ENCODE measurements at places on chromosomes 11 and 22. TPM values are rescaled to one million over a fixed set of nuclear protein-coding genes. Genes with fewer than 3 reads are reported as not detected.

Gene CDC42BPG
- 13.0 TPM for total RNA-seq

Gene MOV10L1
- 0.98 TPM for total RNA-seq

Gene ASRGL1
- 5.6 TPM for total RNA-seq

Gene TYMP
- total RNA-seq: 82.0 TPM

Gene SCGB1A1
- total RNA-seq: not detected

Gene ARHGAP20
- total RNA-seq: 3.4 TPM

Gene OR10A3
- total RNA-seq: not detected

Gene GPR83
- not detected for total RNA-seq

DNA sequence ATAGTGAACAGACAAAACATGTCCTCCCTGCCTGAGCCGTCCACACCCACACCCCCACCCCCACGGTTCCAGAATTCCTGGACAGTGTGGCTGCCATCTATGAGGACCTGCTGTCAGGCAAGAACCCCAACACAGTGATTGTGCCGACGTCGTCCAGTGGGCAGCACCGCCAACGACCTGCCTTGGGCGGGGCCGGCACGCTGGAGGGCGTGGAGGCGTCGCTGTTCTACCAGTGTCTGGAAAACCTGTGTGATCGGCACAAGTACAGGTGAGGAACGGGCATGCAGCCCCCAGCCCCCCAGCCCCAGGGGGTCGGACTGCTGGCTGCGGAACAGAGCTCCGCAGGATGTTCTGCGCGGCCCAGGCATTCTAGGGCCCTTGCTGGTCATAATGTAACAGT, 19.7 kb downstream of the ARFGAP2 start:
- H3K27me3 ChIP-seq: no peaks in the 10 kb centered on the region
- peaks cover 22% of the 10 kb centered on the region for H3K4me1 ChIP-seq
- H3K27ac ChIP-seq: no peak overlapping the region
- no peaks in the 10 kb centered on the region for H3K36me3 ChIP-seq
- H3K4me3 ChIP-seq: no peak overlapping the region

GRCh38 chr11:130937051-130937450, 20.8 kb upstream of the SNX19 start:
- no peaks in the 10 kb centered on the region for H3K36me3 ChIP-seq
- no peaks in the 10 kb centered on the region for H3K27me3 ChIP-seq
- H3K27ac ChIP-seq: no peak overlapping the region
- H3K4me3 ChIP-seq: no peak overlapping the region

- DNase-seq: no peak
- H3K4me3 ChIP-seq: no peak overlapping the region
- H3K27ac ChIP-seq: peak overlapping the region; percentile 81
- no peaks in the 10 kb centered on the region for H3K27me3 ChIP-seq
- H3K4me1 ChIP-seq: peaks cover 32% of the 10 kb centered on the region
These were observed 11.1 kb upstream of the CBX6 start for GRCh38 chr22:38882972-38883622.

GRCh38 chr11:27865105-27865504, 164.8 kb upstream of the BDNF start:
- no peak for DNase-seq
- H3K27ac ChIP-seq: no peak overlapping the region
- H3K27me3 ChIP-seq: no peaks in the 10 kb centered on the region
- H3K4me3 ChIP-seq: no peak overlapping the region

DNA sequence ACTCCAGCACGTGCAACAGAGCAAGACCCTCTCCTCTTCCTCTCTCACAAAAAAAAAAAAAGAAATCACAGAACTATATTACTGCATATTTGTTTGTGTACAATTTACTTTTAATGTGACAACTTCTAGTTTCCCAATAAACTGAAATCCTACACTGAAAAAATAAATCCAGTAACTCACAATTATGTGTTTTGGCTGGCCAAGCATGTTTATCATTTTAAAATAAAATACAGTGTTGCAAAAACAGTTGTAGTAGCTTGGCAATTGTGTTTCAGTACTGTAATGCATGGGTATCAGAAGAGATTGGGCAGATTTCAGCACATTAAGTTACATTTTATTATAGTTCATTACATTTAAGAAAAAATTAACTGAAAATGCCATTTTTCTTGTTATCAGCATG, 344.9 kb downstream of the ETS1 start:
- H3K27me3 ChIP-seq: no peaks in the 10 kb centered on the region
- no peak overlapping the region for H3K27ac ChIP-seq
- H3K4me3 ChIP-seq: no peak overlapping the region
- peaks cover 3% of the 10 kb centered on the region for H3K4me1 ChIP-seq

- H3K4me1 ChIP-seq: no peaks in the 10 kb centered on the region
- no peaks in the 10 kb centered on the region for H3K36me3 ChIP-seq
- DNase-seq: no peak
These were observed 43.4 kb downstream of the MS4A2 start for GRCh38 chr11:60131912-60132311.

- no peaks in the 10 kb centered on the region for H3K36me3 ChIP-seq
- peaks cover 9% of the 10 kb centered on the region for H3K4me1 ChIP-seq
- no peak overlapping the region for H3K27ac ChIP-seq
- no peak overlapping the region for H3K4me3 ChIP-seq
- DNase-seq: no peak
- no peaks in the 10 kb centered on the region for H3K27me3 ChIP-seq
These were observed 66.3 kb upstream of the PRDM11 start for GRCh38 chr11:45079943-45080719.

GRCh38 chr22:44712962-44713361, 11.0 kb downstream of the PRR5 start:
- no peak overlapping the region for H3K27ac ChIP-seq
- H3K4me1 ChIP-seq: peaks cover 43% of the 10 kb centered on the region
- peaks cover 4% of the 10 kb centered on the region for H3K36me3 ChIP-seq
- no peak for DNase-seq
- H3K4me3 ChIP-seq: no peak overlapping the region

- H3K4me3 ChIP-seq: no peak overlapping the region
- H3K4me1 ChIP-seq: no peaks in the 10 kb centered on the region
- DNase-seq: no peak
- H3K27ac ChIP-seq: no peak overlapping the region
- no peaks in the 10 kb centered on the region for H3K27me3 ChIP-seq
These were observed 25.2 kb upstream of the CARD16 start for GRCh38 chr11:105070306-105070705.

- no peaks in the 10 kb centered on the region for H3K36me3 ChIP-seq
- no peak overlapping the region for H3K4me3 ChIP-seq
- H3K27me3 ChIP-seq: no peaks in the 10 kb centered on the region
- peaks cover 67% of the 10 kb centered on the region for H3K4me1 ChIP-seq
These were observed 6.2 kb downstream of the YDJC start for GRCh38 chr22:21623648-21623970.

DNA sequence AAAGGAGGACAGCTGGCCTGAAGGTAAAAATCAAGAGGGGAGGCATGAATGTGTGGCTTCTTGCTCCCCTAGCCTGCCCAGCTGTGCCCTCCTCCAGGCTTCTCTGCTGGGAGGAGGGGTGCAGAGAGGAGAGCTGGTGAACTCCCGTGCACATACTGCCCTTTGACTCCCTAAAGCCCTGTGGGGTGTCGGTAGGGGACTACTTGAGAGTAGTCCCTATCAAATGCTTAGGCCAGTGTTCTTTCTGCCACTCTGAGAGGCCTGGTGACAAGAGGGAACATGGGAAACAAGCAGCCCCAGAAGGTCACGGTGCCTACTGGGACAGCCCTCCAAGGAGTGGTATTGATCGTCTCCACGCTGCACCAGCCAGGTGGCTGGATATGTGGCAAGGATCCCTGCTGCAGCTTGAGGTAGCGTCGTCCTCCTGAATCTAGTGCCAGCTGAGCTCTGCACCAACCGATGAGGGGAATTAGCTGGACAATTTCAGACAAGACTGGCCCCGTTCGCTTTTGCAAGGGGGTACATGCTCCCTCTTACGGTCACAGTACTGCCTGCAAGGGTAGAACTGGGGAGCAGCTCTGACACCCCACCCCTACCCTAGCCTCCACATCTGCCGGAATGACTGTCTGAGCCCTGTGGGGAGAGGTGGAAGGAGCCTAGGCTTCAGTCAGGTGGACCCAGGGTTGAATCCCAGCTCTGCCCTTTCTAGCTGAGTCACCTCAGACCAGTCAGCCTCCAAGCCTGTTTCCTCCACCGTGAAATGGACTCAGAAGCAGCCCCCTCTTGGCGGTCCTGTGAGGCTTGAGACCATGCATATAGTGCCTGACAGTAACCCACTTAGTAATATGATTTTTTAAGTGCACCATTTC, 17.1 kb upstream of the C11orf96 start:
- H3K36me3 ChIP-seq: peaks cover under 1% of the 10 kb centered on the region
- H3K27me3 ChIP-seq: no peaks in the 10 kb centered on the region
- no peak for DNase-seq

DNA sequence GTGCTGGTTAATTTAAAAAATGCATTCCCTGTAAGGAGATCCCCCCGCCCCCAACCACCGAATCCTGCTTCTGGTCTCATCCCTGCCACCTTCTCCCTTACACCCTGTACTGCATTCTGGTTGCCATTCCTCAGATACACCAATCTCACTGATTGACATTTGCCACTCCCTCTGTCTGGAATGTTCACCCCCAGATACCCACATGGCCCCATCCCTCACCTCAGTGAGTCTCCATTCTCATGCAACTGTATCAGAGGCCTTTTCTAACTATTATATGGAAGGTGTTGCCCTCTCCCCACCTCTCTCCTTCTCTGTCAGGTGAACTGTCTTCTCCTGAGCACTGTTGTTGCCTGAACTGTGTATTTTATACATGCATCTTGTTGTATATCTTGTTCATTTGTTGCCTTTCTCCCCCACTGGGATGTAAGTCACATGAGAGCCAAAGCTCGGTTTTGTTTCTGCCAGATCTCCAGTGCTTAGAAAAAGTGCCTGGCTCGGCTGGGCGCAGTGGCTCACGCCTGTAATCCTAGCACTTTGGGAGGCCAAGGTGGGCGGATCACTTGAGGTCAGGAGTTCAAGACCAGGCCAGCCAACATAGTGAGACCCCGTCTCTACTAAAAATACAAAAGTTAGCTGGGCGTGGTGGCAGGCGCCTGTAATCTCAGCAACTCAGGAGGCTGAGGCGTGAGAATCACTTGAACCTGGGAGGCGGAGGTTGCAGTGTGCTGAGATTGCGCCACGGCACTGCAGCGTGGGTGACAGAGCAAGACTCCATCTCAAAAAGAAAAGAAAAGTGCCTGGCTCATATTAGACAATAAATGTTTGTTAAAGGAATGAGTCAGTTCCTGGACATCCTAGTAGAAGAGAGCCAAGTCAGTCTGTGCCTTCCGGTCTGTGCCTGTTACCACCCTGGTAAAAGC, 61.0 kb downstream of the TNRC6B start:
- H3K27ac ChIP-seq: peak overlapping the region; percentile 52
- no peak for DNase-seq
- peaks cover 59% of the 10 kb centered on the region for H3K4me1 ChIP-seq

GRCh38 chr11:2808850-2809846, 76.4 kb downstream of the CDKN1C start:
- H3K27ac ChIP-seq: peak overlapping the region; percentile 69
- no peak overlapping the region for H3K4me3 ChIP-seq
- no peaks in the 10 kb centered on the region for H3K36me3 ChIP-seq
- no peaks in the 10 kb centered on the region for H3K27me3 ChIP-seq
